ENCODE measurements at places on chromosomes 7 and 10.

DNA sequence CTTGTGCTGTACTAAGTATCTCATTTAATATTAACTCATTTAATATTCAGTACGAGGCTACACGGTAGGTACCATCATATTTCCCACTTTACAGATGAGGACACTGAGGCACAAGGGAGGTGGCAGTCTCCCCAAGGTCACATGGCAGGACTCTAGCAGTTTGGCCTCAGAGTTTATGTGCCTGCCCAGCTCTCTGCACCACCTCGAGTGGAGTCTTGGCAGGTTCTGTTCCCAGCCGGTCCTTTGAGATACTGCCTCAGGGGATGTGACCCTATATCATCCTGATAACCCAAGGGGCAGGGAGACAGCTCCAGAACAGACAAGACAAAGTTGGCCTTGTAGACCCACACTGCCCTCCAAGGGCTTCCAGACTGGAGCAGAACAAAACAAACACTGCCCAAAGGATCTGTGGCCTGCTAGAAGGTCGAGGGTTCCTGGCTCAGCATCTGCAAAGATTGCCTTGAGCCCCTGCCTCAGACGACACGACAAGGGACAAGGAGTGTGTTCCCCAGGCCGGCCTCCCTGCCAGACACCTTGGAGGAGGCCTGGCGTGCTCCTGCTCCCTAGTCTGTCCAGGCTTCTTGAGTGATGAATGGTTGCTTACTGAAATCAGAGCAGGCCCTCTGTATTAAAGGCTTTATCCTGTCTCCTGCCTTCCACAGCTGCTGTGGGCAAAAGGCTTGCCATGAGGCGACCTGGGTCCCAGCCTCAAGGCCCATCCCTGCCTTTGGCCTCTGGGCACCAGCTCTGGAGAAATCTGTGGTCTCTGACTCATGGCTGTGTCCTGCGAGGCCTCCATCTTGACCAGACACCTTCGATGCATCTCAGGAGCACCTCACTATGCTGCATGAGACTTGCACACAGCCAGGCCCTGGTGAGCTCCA lies 3.9 kb upstream of the PWWP2B start:
- peak; percentile 64 for DNase-seq

GRCh38 chr7:41696323-41696916 lies 6.5 kb downstream of the INHBA start:
- DNase-seq, result peak; percentile 75

DNA sequence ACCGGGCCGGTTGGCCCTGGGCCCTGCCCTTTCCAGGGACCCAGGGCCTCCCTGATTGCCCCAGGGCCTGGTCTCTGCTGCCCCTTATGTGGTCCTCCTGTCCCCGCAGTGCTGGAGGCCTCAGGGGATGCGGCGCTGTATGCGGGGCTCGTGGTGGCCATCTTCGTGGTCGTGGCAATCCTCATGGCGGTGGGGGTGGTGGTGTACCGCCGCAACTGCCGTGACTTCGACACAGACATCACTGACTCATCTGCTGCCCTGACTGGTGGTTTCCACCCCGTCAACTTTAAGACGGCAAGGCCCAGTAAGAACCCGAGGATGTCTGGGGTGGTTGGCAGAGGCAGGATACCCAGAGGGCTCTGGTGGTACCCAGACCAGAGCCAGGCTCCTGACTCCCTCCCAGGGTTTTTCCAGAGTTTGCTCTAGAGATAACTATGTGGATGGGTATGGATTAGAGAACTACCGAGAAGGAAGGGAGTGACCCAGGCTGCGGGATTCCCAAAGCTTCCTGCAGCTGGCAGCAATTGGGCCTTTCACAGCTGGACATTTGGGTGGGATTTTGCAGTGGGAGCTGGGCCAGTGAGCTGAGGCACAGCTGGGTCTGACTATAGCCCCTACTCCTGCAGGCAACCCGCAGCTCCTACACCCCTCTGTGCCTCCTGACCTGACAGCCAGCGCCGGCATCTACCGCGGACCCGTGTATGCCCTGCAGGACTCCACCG lies 28.1 kb upstream of the SLC29A3 start:
- DNase-seq, result peak; percentile 15

DNA sequence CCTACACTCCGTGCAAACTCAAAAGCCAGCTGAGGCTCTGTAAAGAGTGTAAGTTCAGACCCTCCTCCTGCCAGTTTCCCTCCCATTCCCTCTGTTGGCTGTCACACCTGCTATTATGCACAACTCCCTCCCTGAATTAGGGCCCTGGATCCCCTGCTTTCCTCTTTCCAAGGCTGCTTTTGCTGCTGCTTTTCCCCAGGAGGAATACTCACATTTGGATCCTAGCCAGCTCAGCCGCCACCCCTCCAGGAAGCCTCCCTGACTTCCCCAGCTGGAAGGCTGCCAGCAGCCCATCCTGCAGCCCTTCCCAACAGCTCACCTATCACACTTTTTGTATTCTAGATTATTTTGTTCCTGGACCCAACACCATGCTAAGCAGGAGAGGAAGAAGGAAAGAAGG lies 40.9 kb upstream of the WDR11 start:
- DNase-seq, result no peak

DNA sequence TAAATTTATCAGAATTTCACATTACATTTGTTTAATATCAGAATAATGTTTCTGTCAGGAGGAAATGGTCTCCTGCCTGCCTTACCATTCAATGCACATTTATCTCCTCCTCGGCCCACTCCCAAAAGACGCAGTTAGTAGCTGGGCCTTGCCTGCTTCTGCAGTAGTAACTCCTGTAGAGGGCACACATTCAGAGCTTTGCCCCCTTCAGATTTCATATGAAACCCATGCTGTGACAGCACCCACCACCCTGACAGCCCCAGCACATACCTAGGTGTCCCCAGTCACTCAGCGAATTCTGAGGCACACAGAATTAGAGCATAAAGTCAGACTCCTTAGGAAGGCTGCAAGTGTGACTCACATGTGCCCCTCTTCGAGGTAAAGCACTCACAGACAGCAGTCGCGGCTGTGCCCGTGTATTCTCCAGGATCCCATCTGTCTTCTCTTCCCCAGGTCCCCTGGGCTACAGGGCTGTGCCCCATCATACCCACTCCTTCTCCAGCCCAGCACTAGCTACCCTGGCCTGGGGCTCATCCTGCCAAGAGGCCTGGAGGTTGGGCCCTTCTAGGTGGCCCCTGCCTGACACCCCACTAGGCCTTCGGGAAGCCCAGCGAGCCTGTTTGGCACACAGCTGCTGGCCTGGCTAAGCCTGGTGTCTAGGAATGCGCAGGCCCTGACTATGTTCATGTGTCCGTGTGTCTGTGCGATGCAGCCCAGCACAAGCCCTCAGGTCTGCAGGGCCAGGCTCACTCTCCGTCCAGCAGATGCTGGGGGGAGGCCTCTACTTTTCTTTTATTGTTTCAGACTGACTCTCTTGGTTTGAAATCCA lies 4.7 kb upstream of the DEPP1 start:
- DNase-seq, result no peak

- no peak for DNase-seq
These were observed 87.6 kb upstream of the MTPN start for GRCh38 chr7:136064627-136065237.

- no peak for DNase-seq
These were observed 804.4 kb upstream of the CELF2 start for GRCh38 chr10:10213237-10213636.

DNA sequence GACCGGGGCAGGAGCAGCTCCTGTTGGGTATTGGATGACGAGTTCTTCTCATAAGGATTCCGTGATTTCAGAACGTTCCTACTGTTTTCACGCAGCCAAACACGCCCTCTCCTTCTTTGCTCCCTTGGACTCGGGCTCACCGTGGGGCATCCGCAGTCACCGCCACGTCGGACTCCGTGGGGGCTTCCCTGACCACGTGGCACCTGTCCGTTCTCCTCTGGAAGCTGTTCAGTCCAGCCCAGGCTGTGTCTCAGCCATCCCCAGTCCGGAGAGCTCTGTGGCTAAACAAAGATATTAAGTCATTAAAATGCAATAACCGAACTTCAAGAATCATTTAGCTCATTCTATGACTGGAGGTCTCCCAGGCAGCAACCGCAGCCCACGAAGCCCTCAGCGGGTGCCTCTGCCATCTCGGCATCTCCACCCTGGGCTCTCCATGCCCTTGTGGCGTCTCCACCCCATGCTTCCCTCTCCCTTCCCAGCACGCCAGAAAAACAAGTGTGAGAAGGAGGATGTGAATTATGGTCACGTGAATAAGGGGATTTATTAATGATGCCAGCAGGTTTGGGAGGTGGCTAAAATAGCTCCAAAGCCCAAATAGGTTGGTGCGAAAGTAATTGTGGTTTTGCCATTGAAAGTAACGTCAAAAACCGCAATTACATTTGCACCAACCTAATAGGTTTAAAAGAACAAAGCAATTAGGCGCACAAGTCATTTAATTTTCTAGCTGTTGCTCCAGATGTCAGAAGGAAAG lies 224.6 kb upstream of the PPP2R2D start:
- DNase-seq, result no peak

DNA sequence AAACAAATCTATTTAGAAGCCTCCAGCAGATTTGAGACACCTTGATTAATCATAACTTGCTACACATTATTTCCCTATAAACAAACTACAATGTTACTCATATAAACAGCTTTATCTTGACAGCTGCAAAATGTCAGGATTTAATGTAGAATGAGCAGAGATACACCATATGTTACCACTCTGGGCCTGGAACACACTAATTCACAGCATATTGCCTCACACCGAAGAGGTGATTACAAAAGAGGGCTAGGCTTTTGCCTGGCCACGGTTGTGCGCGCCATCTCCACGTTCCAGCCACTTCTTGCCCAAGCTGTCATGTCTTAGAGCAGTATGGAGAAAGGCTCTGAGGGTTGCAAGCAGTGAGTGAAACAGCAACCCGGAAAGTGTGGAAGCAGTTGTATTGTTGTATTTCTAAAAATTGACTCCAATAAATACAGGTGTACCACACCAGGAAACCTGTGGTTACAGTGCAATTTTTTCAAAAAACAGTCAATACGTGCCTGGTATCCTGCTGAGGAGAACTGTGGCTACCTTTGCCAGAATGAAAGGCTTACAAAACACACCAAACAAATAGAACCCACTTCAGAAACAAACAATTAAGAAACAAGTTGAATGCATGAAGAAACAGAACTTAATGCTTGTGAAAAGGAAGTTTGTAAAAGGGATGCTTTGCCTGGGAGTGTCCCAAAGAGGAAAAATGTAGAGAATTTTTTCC lies 498.1 kb downstream of the PLXNA4 start:
- peak; percentile 78 for DNase-seq

- no peak for DNase-seq
These were observed 473.0 kb upstream of the FOXK1 start for GRCh38 chr7:4209126-4209525.

DNA sequence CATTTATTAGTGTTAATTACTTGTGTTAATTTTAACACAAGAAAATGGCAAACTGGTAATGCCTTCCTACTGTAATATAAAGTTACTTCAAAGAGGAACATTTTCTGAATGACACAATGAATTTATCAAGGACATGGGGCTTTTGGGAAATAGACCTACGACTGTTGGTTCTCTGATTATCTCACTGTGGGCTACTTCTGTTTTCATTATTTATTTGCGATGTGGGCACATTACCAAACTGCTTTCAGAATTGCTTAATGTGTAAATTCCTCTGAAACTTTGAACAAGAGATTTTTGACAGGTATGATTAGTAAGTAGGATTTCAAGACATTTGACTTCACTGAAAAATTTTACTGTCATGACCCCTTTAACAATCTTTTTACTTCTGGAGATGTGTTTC lies 535.6 kb downstream of the CNTNAP2 start:
- no peak for DNase-seq

DNA sequence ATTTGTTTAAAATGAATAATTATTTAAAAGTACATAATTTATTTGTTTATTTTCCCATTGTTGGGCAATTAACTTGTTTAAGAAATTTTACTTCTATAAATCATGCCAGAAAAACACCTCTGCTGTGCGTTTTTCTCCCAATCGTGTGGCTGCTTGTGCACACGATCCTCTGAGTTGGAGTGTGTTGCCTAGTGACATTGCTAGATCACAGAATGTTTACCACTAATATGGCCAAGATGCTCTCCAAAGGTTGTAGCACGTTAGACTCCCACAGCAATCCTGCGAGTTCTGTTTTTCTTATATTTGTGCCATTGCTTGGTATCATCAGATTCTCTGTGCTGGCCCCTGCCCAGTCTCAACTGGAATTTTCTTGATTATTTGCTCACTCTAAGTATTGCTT lies 207.1 kb upstream of the ADCY1 start:
- DNase-seq, result no peak

- DNase-seq, result no peak
These were observed 13.9 kb downstream of the ATP6V1F start for GRCh38 chr7:128876586-128876977.

DNA sequence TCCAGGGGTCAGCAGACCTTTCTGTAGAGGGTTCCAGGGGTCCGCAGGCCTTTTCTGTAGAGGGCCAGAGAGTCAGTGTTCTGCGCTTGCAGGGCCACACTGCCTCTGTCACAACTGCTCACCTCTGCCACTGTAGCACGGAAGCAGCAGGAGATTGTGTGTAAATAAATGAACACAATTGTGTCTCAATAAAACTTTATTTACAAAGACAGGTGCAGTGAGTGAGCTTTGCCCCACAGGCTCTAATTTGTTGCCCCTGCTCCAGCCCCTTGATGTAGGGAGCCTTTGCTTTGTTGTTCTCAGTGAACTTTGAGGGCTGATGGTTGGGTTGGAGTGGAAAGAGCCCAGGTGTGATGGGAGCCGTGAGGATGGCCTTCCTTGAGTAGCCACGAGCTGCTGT lies 67.8 kb downstream of the MGMT start:
- DNase-seq, result no peak

DNA sequence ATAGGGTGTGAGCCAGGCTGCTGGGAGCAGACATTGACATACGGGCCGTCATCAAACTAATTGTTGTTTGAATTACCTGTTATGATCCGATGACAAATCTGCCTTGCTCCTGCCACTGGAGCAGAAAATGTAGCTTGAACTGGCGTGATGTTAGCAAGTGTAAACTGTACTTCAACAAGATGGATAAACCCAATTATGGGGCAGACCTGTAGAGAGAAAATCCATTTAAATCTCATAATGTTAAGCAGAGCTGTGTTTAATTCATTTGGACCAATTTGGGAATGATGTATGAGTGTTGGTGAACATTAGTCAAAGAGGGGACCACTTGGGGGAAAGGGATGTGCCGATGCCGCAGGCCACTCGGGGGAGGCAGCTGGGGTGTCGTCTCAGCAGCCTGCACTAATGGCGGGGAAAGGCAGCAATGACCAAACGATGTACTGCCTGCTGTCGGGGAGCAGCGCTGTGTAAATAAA lies 27.4 kb downstream of the TCF7L2 start:
- DNase-seq, result no peak

All from AG10803 (cell line).